ENCODE measurements at places on chromosomes 16 and 17. TPM values are rescaled to one million over a fixed set of nuclear protein-coding genes. Genes with fewer than 3 reads are reported as not detected.

DNA sequence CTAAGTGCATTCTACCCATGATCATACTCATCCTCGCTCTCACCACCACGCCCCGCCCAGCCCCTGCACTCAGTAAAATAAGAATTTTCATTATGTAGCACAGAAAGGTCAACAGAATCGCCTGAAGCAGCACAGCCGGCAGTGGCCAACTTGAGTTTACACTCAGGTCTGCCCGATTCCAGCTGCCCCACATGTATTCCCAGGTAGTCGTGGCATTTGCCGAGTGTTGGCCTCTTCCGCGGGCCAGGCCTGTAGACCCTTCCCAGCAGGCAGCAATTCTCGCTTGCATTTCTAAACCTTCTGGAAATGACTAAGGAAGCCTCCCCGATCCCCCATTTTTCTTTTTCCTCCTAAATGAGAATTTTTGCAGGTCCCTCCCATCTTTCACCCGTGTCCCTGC, 609 bp downstream of the CNGB1 start:
- no peak for DNase-seq

DNA sequence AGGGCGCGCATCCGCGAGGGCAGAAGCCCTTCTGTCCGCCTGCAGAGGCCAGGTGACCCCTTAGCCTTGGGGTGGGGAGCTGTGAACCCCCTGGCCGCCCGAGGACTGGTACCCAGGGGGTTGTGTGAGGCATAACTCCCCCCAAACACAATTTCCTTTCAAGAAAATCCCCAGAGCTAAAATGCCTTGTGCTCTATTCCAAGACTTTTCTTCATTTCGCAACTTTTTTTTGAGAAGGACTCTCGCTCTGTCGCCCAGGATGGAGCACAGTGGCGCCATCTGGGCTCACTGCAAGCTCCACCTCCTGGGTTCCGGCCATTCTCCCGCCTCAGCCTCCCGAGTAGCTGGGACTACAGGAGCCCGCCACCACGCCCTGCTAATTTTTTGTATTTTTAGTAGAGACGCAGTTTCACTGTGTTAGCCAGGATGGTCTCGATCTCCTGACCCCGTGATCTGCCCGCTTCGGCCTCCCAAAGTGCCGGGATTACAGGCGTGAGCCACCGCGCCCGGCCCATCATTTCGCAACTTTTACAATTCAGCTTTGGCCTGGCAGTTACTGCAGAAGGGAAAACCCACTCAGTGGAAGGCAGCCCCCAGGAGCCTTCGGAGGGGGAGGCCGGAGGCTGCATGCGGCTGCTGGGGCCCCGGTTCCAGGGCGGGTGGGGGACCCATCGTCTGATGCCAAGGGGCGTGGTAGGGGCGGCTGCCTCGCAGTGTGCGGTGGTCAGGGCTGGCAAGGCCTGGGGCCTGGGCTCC, 963 bp upstream of the APRT start:
- DNase-seq: no peak

The CCDC144A gene
- polyA plus RNA-seq: 6.6 TPM

- no peak for DNase-seq
These were observed 173.8 kb upstream of the CCL2 start for GRCh38 chr17:34081269-34081668.

The FHOD1 gene
- 34.4 TPM for polyA plus RNA-seq

DNA sequence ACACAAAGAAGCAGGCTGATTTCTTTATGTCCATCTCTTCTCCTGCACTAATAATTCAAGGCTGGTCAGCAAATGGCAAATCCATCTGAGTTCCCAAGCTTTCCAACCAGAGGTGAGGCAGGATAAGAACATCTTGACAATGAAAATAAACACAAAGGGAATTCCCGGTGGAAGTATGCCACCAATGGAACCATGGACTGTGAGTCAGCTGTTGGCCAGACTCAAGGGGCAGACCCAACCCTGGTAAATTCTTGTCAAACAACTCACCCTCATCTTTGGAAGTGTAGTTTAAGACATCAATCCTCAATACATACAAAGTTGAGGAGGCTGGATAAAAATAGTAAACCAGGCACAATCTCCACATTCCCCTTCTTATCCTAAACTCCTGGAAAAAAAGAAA, 74.3 kb upstream of the CES5A start:
- no peak for DNase-seq

DNA sequence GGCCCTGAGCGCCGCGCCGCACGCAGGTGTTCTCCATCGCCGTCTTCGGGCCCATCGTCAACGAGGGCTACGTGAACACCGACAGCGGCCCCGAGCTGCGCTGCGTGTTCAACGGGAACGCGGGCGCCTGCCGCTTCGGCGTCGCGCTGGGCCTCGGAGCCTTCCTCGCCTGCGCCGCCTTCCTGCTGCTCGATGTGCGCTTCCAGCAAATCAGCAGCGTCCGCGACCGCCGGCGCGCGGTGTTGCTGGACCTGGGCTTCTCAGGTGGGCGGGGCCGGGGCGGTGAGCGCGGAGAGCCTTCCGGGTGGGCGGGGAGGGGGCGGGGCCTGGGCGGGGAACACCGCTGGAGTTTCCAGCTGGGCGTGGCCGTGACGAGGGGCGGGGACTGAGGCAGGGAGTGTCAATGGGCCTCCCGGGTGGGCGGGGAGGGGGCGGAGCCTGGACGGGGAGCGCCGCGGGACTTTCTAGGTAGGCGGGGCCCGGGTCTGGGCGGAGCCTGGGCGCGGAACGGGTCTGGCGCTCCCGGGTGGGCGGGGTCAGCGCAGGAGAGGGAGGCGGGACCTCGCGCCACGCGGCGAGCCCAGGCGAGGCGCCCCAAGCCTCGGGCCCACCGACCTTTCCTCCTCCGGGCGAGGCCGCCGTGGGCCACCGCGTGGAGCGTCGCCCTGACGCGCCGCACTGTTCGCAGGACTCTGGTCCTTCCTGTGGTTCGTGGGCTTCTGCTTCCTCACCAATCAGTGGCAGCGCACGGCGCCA, 2.4 kb downstream of the SYNGR3 start:
- DNase-seq: peak; percentile 78

DNA sequence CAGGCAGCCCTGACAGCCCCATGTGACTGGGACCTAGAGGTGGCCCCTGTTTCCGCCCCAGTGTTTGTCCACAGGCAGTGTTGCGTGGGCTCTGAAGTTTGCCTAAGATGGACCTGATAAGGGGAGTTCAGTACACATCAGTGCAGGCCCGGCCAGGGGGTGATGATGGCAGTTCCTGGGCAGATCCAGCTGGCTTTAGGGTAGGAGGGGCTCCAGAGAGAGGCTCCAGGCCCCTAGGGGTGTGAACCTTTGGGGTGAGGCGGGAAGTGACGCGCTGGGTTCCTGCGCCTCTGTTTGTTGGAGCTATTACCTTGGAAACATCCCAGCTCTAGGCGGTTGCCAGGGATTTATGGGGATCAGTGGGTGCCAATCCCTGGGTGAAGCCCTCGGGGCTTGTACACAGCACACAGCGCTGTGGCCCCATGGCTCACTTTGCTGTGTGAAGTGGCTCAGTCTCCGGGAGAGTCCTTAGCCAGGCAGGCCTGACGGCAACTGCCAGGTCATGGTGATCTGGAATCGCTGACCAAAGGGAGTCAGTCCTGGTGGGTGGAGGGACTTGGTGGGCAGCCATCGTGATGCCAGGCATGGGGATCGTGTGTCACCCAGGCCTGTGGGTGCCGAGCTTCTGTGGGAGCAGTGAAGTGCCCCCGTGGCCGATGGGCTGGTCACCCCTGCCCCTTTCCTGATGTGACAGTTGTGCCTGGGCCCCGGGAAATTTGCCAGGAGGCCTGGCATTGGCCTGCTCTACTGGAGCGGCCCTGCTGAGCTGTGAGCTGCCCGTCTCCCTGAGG, 146.1 kb downstream of the SEC14L1 start:
- no peak for DNase-seq

DNA sequence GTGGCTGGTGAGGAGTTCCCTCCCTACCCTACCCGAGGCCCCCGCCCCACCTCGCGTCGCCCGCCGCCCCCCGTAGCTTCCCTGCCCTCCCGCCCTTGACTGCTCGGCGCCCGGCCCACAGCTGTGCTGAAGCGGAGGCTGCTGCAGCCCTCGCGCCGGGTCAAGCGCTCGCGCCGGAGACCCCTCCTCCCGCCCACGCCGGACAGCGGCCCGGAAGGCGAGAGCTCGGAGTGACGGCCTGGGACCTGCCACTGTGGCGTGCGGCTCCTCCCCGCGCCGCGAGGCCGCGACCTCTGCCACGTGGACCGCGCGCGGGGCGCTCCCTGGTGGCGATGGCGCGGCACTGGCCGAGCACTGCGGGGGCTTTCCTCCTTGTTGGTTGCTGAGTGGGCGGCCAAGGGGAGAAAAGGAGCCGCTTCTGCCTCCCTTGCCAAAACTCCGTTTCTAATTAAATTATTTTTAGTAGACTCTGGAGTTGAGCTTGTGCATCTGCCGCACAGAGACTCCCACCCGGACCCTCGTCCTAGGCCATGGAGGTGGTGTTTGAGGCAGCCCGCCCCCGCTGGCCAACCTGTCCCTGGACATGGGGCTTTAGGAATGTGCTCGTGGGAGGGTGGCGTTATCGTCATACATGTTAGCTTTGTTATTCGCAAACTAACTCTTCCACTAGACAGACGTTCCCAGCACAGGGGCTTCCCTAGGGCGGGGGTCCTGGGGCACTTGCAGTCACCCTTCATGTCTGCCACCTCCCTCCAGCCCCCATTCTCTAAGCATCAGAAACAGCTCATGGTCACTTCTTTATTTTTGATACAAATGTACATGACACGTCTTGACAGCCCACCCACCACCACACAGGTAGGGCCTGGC, 4.4 kb downstream of the TP53I13 start:
- no peak for DNase-seq

The KCNJ18 gene
- polyA plus RNA-seq: not detected

The SDK2 gene
- polyA plus RNA-seq: 11.1 TPM

DNA sequence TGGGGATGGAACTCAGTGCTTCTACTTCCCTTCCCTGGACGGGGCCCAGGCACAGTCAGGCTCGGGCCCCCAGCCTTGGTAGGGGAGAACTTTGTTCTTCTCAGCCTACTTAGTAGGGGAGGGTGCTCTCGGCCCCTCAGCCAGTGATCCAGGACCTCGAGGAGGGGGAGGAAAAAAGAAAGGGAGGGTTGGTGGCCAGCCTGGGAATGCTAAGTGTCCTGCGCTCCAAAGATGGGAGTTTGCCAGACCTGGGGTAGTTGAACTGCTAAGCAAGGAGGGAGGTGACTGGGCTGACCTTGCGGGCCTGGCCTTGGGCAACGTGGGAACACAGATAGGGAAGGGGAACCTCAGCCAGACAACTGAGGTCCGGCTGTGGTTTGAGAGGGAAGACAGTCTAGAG, 12.2 kb downstream of the ADGRG1 start:
- DNase-seq: no peak

The NPIPB2 gene
- polyA plus RNA-seq: 5.4 TPM

DNA sequence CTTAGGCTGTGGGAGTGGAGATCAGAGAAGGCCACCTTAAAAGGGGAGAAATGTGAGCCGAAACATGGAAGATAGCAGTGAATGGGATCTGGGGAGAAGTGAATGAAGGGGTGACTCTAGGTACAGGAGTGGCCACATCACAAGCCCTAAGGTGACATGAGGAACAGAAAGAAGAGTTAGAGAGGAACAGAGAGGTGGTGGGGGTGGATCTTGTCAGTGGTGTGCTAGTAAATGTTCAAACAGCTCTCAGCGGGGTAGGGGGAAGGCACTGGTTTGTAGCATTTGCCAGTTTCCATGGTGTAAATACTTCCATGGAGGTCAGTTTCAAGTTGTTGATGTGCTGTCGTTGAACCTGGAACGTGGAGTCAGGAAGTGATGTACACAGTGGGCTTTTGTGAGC, 90.8 kb downstream of the SDR42E1 start:
- DNase-seq: no peak

DNA sequence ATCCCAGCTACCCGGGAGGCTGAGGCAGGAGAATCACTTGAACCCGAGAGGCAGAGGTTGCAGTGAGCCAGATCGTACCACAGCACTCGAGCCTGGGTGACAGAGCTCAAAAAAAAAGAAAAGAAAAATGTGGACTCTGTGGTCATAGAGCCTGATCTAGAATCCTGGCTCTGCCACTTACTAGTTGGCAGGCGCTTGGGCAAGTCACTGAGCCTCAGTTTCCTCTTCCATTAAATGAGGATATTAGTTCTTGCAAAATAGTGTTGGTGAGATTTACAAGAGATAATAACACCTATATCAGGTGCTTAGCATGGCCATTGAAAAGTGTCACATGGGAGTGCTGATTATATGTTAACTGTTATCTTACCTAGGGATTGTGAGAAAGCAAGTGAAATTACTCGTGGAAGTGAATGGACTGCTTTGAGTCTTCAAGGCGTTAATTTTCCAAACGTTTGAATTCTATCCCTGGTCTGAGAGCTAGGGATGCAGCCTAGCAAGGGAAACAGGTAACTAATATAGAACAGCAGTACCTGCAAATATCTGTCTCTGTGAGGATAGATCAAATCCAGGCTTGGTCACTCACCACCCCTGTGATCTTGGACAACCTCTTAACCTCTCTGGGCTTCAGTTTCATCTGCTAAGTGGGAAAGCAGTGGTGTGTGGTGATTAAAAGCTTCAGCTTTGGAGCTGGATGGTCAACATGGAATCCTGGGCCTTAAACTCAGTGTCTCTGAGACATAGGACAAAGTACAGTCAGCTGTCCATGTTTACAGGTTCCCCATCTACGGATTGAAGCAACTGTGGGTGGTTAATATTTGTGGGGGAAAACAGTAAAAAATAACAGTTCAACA, 953 bp upstream of the NSMCE1 start:
- no peak for DNase-seq

GRCh38 chr17:66527335-66527734, 224.9 kb downstream of the PRKCA start:
- DNase-seq: no peak

The RFFL gene
- polyA plus RNA-seq: 26.2 TPM

- no peak for DNase-seq
These were observed 17.6 kb upstream of the CCDC182 start for GRCh38 chr17:57762452-57763395.

- DNase-seq: no peak
These were observed 56.0 kb downstream of the TNFRSF13B start for GRCh38 chr17:16915752-16916556.

- no peak for DNase-seq
These were observed 123.7 kb downstream of the ABCC1 start for GRCh38 chr16:16073001-16073545.

The PCTP gene
- polyA plus RNA-seq: 34.6 TPM

- DNase-seq: no peak
These were observed 43.4 kb downstream of the HNF1B start for GRCh38 chr17:37701496-37701898.

The MAF gene
- 55.5 TPM for polyA plus RNA-seq

The SOX15 gene
- 4.4 TPM for polyA plus RNA-seq

- no peak for DNase-seq
These were observed 2.0 kb downstream of the B3GNT9 start for GRCh38 chr16:67148656-67149275.

The BCL6B gene
- polyA plus RNA-seq: 28.0 TPM

The ZFP3 gene
- polyA plus RNA-seq: 16.7 TPM

The RNU2-1 gene
- not detected for polyA plus RNA-seq

The PHOSPHO1 gene
- 1.8 TPM for polyA plus RNA-seq

The CDRT4 gene
- 4.4 TPM for polyA plus RNA-seq

The SLC16A5 gene
- 38.4 TPM for polyA plus RNA-seq

- no peak for DNase-seq
These were observed 133.9 kb upstream of the SOX9 start for GRCh38 chr17:71986886-71987285.

The GAS2L2 gene
- polyA plus RNA-seq: 0.08 TPM
